G401 (cell line): ENCODE measurements at places on chromosomes 6 and 20.
A peak's percentile ranks its signal among the peaks of the same experiment; 100 is the strongest.

- DNase-seq = peak; percentile 63
These were observed 124.8 kb downstream of the INSM1 start for GRCh38 chr20:20492521-20493332.

DNA sequence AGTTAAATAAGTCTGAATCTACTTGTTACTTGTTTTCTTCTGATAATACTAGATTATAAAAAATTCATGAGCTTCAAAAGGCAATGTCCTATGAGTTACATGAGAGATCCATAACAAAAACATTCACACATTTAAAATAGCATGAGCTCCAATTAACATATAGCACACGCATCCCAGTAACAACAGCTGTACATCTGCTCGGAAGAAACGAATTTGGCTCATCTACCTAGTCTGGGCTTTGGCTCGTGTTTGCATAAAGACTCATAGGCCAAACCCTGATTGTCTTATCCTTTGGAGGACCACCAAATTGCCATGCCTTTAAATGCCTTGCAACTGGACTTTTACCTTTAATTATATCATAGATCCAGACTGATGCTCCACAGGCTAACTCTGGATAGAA, 259.7 kb upstream of the CHD6 start:
- DNase-seq = no peak

DNA sequence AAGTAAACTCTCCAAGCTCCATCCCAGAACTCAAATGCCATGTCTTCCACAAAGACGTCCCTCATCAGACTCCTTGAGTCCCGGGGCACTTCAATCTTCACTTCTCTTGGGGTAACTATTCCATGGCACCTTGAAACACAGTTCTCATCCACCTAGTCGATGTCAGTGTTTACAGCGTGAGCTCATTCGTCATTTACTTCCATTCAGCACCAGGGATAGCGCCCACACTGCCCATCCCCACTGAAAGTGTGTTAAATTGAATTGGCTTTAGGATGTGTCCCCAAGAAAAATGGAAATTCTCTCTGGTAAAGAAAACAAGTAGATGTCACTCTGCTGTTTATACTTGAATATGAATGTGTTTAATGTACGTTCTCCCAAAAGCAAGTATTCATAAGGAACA, 31.3 kb downstream of the KCNK15 start:
- DNase-seq = no peak

DNA sequence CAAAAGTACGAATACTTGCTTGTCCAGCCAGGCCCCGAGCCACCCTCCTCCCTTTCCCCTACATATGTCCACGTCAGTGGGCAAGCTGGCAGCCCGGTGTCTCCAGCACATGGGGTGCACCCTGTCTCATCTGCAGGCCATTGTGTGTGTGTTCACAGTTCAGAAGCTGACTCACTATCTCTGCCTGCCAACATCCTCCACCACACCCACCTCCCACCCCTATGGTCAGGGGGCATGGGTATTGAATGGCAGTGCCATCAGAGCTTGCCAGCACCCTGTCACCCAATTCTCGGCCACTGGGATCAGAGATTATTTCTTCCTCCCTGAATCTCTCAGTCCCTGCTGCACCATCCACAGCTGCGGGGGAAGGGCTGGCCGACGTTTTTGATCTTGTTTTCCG, 195.7 kb downstream of the FARS2 start:
- DNase-seq = no peak

- no peak for DNase-seq
These were observed 199.8 kb downstream of the TENT5A start for GRCh38 chr6:81552644-81553043.
